ENCODE measurements at places on chromosomes 2 and 18. TPM values are rescaled to one million over a fixed set of nuclear protein-coding genes. Genes with fewer than 3 reads are reported as not detected.

HK2 gene
- 54.0 TPM for total RNA-seq

ANKRD39 gene
- total RNA-seq, result 6.9 TPM

MAPRE3 gene
- 3.4 TPM for total RNA-seq

ACVR1C gene
- total RNA-seq, result 6.2 TPM

NEU4 gene
- not detected for total RNA-seq

ACKR3 gene
- 17.8 TPM for total RNA-seq

PJVK gene
- total RNA-seq, result 1.7 TPM

G6PC2 gene
- not detected for total RNA-seq

Measured in hair follicle dermal papilla cell (primary cell).